SIG-M5 (cell line): ENCODE measurements at places on chromosomes 12 and 14.
A peak's percentile ranks its signal among the peaks of the same experiment; 100 is the strongest.

- DNase-seq: peak; percentile 19
These were observed 198.9 kb downstream of the EPS8 start for GRCh38 chr12:15590180-15590826.

DNA sequence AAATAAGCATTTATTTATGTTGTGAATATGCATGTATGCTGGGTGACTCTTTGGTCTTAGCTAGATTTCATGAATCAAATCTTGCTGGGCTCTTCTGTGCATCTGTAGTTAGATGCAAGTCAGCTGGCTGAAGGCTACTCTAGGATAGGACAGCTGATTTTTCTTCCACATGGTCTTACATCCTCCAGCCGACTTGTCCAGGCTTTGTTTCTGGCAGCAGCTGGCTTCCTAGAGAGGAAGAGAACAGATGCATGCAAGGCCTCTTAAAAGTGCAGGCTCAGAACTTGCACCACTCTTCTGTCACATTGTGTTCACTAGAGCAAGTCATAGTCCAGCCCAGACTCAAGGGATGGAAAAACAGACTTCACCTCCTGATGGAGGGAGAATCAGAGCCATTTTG lies 435.4 kb upstream of the STXBP6 start:
- DNase-seq: no peak

GRCh38 chr14:88546621-88547385 lies 8.0 kb downstream of the PTPN21 start:
- DNase-seq: no peak

GRCh38 chr14:104472536-104473243 lies 106.9 kb upstream of the C14orf180 start:
- no peak for DNase-seq

- DNase-seq: no peak
These were observed 316.0 kb downstream of the RAD51B start for GRCh38 chr14:68135566-68135965.

DNA sequence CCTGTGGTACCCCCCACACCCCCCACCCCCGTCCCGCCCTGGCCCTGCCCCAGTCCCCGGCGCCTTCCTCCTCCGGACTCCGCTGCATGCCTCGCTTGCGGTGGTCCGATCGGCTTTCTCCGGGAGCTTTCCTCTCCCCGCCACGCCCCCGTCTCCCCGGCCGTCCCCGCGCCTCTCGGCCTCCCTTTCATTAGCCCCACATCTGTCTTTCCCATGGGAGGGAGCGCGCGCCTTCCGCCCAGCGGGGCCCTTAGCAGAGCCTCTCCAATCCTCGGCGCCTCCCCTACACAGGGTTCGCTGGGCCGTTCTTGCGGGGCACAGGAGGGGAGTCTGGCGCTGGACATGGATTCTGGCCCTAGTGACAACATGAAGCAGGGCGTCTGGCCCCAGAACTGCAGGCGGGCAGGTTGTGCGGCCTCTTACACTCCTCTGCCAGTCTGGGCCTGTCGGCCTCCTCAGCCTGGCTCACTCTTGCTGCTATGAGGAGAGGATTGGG lies 1.5 kb upstream of the EFS start:
- DNase-seq: no peak
